ENCODE measurements at places on chromosomes 3 and 15. TPM values are rescaled to one million over a fixed set of nuclear protein-coding genes. Genes with fewer than 3 reads are reported as not detected.

CD96 gene
- 0.46 TPM for total RNA-seq

ABHD17C gene
- total RNA-seq: 21.8 TPM

PRSS50 gene
- not detected for total RNA-seq

TRPM1 gene
- 1.3 TPM for total RNA-seq

CPEB1 gene
- total RNA-seq: 69.6 TPM

CHDH gene
- 11.7 TPM for total RNA-seq

ZBBX gene
- 36.8 TPM for total RNA-seq

IMPG2 gene
- 0.93 TPM for total RNA-seq

AQP9 gene
- total RNA-seq: 3.8 TPM

TIPIN gene
- total RNA-seq: 9.8 TPM

CCDC80 gene
- total RNA-seq: 9.4 TPM

LRRIQ4 gene
- 0.54 TPM for total RNA-seq

A4GNT gene
- not detected for total RNA-seq

SYNPR gene
- total RNA-seq: 104 TPM

ANKRD63 gene
- 2.2 TPM for total RNA-seq

EPHB3 gene
- 10.2 TPM for total RNA-seq

CFAP100 gene
- 5.4 TPM for total RNA-seq

FBXO40 gene
- total RNA-seq: 4.5 TPM

MYD88 gene
- total RNA-seq: 7.6 TPM

DYNC1LI1 gene
- total RNA-seq: 51.9 TPM

STRA6 gene
- total RNA-seq: 3.1 TPM

ADCY5 gene
- total RNA-seq: 69.7 TPM

KY gene
- total RNA-seq: 8.3 TPM

OIP5 gene
- total RNA-seq: 0.41 TPM
